ENCODE measurements at places on chromosomes 7 and 10.

DNA sequence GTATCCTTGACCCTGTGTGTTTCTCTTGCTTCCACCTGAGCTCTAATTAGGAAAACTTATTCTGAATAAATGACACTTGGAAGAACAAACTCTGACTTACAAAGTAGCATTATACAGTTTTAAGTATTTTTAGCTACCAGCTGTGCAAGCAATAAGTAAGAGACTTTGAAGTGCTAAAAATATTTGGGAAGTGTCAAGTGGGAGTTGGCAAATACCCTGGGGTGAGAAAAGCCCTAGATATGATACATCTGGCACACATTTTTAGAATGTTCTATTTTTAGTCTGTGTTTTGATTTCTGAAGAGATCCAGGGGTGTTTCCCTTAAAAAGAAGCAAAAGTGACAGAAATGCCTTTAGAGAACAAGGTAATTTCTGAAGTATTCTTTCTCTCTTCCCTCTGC, 132.7 kb upstream of the TEX47 start:
- H3K4me1 ChIP-seq: no peaks in the 10 kb centered on the region
- no peaks in the 10 kb centered on the region for H3K27me3 ChIP-seq
- no peak overlapping the region for H3K4me3 ChIP-seq
- H3K27ac ChIP-seq: no peak overlapping the region

DNA sequence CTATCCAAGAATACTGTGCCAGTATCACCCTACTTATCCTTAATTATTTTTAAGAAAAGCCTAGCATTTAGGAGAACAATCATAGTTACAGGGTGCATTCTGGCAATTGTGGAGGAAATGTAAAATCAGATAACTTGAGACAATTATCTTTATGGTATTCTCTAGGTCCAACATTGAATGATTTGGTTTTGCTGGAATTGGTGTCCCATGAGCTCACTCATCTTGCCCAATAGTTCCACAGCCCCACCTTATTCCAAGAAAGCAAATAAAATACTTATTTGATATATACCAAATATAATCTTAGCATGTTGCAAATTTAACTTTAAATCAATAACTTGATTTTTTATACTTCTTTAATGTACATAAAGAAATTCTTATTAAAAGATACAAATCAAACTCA, 65.3 kb downstream of the DGKB start:
- no peaks in the 10 kb centered on the region for H3K4me1 ChIP-seq
- no peak overlapping the region for H3K4me3 ChIP-seq
- H3K27ac ChIP-seq: no peak overlapping the region

GRCh38 chr7:150313367-150313809, 9.8 kb upstream of the LRRC61 start:
- no peak overlapping the region for H3K4me3 ChIP-seq
- peaks cover 4% of the 10 kb centered on the region for H3K4me1 ChIP-seq
- H3K27ac ChIP-seq: no peak overlapping the region
- no peaks in the 10 kb centered on the region for H3K36me3 ChIP-seq
- peaks cover 2% of the 10 kb centered on the region for H3K27me3 ChIP-seq

DNA sequence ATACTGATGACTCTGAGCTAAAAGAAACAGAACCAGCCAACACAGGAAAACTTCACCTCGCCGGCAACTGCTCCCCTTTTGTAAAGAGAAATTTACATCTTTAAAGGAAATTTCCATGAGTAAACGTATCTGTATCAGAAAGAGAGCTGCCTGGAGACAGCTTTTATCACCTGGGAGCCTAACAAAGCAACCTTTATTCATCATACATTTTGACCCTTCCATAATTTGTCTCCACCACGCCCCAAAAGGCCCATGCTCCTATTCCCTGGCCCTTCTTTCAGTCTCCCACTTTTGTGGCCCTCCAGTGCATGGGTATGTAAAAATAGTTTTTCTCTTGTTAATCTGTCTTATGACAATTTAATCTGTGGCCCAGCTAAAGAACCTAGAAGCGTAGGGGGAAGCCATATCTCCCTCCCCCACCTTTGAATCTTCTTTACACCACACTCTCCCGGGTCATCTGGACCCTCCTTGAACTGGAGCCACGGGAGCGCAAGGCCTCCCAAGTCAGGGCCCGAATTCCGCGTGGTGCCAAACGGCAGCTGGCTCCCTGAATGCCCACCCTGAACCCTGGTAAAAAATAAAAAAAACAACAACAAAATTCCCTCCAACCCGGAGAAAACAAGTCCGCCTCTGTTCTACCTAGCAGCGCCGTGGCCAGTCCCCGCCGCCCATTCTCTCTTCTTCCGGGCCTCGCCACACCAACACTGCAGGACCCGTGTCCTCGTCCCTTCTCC, 15.4 kb upstream of the FKBP9 start:
- H3K4me3 ChIP-seq: peak overlapping the region; percentile 84
- H3K4me1 ChIP-seq: peaks cover 18% of the 10 kb centered on the region
- H3K27ac ChIP-seq: peak overlapping the region; percentile 73
- no peaks in the 10 kb centered on the region for H3K36me3 ChIP-seq
- no peak for DNase-seq
- no peaks in the 10 kb centered on the region for H3K27me3 ChIP-seq

- H3K27me3 ChIP-seq: no peaks in the 10 kb centered on the region
- DNase-seq: no peak
- no peaks in the 10 kb centered on the region for H3K36me3 ChIP-seq
- H3K27ac ChIP-seq: no peak overlapping the region
- H3K4me3 ChIP-seq: no peak overlapping the region
Observed at GRCh38 chr10:1243486-1244234, 187.5 kb downstream of the WDR37 start.

DNA sequence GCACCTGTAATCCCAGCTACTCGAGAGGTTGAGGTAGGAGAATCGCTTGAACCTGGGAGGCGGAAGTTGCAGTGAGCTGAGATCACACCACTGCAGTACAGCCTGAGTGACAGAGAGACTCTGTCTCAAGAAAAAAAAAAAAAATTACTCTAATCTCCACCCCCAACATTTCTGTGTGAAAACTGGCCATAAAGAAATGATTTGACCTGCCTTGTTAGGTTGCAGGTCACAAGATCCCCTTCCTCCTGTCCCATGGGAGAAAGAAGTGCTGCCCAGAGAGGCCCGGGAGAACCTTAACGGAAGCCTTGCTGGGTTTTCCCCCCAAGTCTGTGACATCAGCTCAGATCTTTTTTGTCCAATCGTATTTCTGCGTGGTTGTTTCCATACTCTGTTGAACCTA, 8.7 kb upstream of the CALHM1 start:
- no peaks in the 10 kb centered on the region for H3K4me1 ChIP-seq
- no peak for DNase-seq
- H3K4me3 ChIP-seq: no peak overlapping the region
- no peak overlapping the region for H3K27ac ChIP-seq
- H3K27me3 ChIP-seq: peaks cover 6% of the 10 kb centered on the region

- H3K27me3 ChIP-seq: no peaks in the 10 kb centered on the region
- no peak for DNase-seq
- no peaks in the 10 kb centered on the region for H3K4me1 ChIP-seq
- H3K4me3 ChIP-seq: no peak overlapping the region
Observed at GRCh38 chr7:82757-83155, 109.6 kb upstream of the FAM20C start.

DNA sequence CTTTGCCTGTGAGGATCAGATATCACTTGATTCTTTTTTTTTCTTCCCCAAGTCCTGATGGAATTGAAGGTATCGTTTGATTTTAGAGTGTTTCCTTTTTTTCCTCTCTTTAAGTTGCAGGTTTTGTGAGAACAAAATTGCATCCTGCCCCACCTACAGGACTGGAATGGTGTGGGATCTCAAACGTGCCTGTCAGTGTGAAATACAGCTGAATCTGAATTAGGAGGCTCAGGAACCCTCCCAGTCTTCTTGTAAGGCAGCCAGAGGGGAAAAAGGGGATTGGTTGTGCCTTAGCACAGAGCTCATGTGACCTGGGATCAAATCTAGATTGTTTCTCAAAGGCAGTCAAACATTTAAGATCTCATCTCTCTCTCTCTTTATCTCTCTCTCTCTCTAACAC, 32.7 kb upstream of the KLHL7 start:
- no peak overlapping the region for H3K27ac ChIP-seq
- peaks cover 11% of the 10 kb centered on the region for H3K4me1 ChIP-seq
- H3K27me3 ChIP-seq: peaks cover 3% of the 10 kb centered on the region
- no peak overlapping the region for H3K4me3 ChIP-seq

DNA sequence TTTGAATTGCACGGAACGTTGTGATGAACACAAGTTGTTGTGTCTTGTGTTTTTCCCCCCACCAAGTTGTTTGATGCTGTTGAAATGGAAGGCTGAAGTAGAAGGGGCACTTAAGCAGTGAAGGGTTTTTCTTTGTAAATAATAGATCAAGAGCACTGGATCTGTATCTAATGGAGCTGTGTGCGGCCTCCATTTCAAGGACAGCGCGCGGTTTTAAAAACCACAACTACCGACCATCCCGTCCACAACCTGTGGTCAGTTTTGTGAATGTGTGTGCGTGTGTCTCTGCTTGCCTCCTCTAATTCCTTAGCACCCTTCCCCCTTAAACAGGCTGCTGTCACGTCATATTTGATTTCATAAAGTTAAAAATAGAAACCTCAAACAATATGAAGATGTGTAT, 165.5 kb downstream of the TCF7L2 start:
- H3K36me3 ChIP-seq: no peaks in the 10 kb centered on the region
- no peaks in the 10 kb centered on the region for H3K4me1 ChIP-seq
- H3K27ac ChIP-seq: no peak overlapping the region
- DNase-seq: no peak

GRCh38 chr10:34861293-34862021, 46.4 kb upstream of the PARD3 start:
- no peaks in the 10 kb centered on the region for H3K4me1 ChIP-seq
- peaks cover 6% of the 10 kb centered on the region for H3K27me3 ChIP-seq
- H3K27ac ChIP-seq: no peak overlapping the region
- no peaks in the 10 kb centered on the region for H3K36me3 ChIP-seq
- no peak overlapping the region for H3K4me3 ChIP-seq
- DNase-seq: no peak

- H3K4me3 ChIP-seq: no peak overlapping the region
- no peaks in the 10 kb centered on the region for H3K27me3 ChIP-seq
- H3K4me1 ChIP-seq: no peaks in the 10 kb centered on the region
Observed at GRCh38 chr10:71509444-71509843, 112.7 kb downstream of the CDH23 start.

DNA sequence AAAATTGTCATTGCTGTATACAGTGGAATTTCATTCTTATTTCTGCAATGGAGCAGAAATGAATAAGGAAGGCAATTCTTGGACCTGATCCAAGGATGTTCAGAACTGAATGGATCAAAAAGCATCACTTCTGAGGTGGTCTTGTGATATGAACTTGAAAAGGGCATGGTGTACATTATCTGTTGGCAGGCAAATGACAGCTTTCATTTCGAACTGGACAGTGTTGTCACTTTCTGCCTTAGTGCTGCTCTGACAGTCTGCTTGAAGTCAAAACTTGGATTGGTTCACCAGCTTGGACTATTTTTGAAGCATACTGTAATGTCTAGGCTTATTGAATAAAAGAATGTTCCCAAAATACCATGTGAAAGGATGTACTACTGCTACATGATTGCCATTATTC, 52.0 kb downstream of the VCL start:
- H3K27ac ChIP-seq: no peak overlapping the region
- H3K4me3 ChIP-seq: no peak overlapping the region
- no peaks in the 10 kb centered on the region for H3K4me1 ChIP-seq
- no peak for DNase-seq
- no peaks in the 10 kb centered on the region for H3K27me3 ChIP-seq

- no peaks in the 10 kb centered on the region for H3K36me3 ChIP-seq
- no peaks in the 10 kb centered on the region for H3K4me1 ChIP-seq
Observed at GRCh38 chr7:19069842-19070241, 47.6 kb downstream of the TWIST1 start.

GRCh38 chr10:43901302-43901701, 252.6 kb upstream of the ZNF32 start:
- no peaks in the 10 kb centered on the region for H3K4me1 ChIP-seq
- peaks cover 7% of the 10 kb centered on the region for H3K27me3 ChIP-seq
- no peak overlapping the region for H3K4me3 ChIP-seq
- H3K27ac ChIP-seq: no peak overlapping the region
- DNase-seq: no peak

- no peak for DNase-seq
- H3K4me3 ChIP-seq: no peak overlapping the region
- no peaks in the 10 kb centered on the region for H3K36me3 ChIP-seq
- peaks cover 40% of the 10 kb centered on the region for H3K4me1 ChIP-seq
Observed at GRCh38 chr10:132590094-132590751, 52.6 kb downstream of the INPP5A start.

- H3K27ac ChIP-seq: no peak overlapping the region
- H3K36me3 ChIP-seq: no peaks in the 10 kb centered on the region
- DNase-seq: no peak
- no peak overlapping the region for H3K4me3 ChIP-seq
- H3K27me3 ChIP-seq: no peaks in the 10 kb centered on the region
Observed at GRCh38 chr7:107390916-107391315, 78.9 kb upstream of the GPR22 start.

DNA sequence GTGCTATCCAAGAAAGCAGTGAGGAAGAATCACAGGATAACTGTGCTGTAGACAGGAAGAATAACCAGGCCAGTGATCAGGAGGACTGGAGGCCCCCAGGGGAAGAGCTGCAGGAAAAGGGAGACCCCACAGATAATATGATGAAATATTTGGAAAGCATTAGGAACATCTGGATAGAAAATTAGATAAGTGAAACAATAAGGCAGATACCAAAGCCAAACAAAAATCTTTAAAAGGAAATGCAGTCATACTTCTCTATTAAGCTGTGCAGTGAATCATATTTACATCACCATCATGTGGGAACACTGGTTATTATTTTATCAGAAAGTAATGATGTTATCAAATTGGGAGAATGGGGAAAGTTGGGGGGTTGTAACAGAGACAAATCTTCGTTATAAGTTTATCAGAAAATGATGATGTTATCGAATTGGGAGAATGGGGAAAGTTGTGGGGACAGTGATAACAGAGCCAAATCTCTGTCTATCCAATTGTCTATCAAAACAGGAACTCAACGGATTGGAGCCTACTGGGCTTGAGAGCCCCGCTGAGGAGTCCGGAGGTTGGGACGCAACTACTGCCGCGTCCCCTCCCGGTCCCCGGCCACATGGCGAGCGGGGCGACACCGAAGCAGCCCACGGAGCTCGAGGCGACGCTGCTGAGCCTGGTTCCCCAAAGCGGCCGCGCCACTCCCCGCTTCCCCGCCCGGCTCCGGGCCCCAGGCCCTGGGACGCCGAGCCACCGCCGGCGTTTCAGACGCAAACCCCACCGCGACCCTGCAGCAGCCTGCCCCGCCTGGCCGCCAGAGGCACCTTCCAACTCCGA, 14.0 kb upstream of the RALA start:
- H3K4me1 ChIP-seq: peaks cover 75% of the 10 kb centered on the region

DNA sequence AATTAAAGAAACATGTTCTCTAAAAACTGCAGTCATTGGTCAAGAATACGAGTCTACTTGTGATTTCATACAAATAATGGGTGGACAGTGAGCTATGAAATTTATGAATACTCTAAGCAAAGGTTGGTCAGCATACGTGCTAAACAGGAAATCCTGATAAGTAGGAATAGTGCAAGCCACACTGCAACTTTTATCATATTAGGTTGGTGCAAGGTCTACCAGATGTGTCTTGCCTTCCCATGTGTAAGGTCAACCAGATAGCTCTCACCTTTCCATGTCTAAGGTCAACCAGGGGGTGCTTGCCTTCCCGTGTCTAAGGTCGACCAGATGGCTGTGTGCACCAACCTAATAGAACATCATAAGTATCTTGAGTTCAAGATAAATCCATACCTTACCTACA, 2.0 kb upstream of the ITGB1 start:
- H3K27ac ChIP-seq: peak overlapping the region; percentile 97
- no peaks in the 10 kb centered on the region for H3K27me3 ChIP-seq
- peak; percentile 52 for DNase-seq
- H3K4me1 ChIP-seq: peaks cover 54% of the 10 kb centered on the region
- peak overlapping the region; percentile 86 for H3K4me3 ChIP-seq
- no peaks in the 10 kb centered on the region for H3K36me3 ChIP-seq
